Midbrain (tissue), 1 donor: ENCODE measurements at places on chromosomes 12 and 14.

- no peak for DNase-seq
Measured at GRCh38 chr14:32244404-32244803, 41.3 kb upstream of the RNU6-8 start.

DNA sequence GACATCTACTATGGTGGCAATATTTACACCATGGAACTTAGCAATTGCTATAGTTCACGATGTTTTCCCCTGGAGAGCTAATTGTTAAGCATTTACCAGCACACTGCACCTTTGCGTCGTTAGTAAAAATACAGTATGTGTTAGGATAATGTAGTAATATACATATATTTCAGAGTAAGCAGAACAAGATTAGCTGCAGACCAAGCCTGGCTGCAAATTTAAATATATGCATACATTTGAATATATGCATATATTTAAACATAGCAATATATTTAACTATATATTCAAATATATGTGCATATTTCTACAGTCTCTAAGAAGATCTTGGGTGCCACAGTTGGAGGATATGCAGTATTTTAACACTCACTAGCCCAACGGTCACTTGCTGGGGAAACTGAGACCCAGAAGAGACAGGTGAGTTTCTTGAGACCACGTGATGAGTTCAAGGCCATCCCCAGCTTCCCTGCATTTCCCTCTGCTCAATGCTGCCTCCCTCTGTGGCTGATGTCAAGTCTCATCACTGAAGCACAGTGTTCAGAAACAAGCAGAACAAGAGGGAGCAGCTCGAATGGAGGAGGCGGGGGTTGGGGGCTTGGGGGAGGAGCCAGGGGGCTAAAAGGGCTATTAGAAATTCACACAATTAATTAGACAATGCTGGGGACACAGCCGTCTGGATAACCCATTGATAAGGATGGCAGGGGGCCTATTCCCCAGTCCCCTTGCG, 708.0 kb downstream of the MED13L start:
- DNase-seq = no peak

DNA sequence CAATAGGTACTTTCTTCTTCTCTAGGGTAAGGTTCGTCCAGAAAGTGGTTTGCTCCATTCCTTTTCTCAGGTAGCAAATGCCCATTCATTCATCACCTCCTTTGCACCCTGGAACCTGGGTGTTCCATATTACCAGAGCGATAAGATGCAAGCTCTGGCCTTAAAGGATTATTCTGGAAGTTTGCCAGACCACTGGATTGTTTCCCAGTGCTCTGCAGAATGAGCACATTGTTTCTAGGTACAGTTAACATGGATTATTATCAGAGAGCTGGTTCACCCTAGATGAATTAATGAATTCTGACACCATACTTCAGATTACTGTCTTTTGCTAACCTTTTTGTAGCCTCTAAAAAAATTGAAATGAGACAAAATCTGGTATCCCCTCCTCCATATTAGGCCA, 170.9 kb upstream of the BMP4 start:
- no peak for DNase-seq

DNA sequence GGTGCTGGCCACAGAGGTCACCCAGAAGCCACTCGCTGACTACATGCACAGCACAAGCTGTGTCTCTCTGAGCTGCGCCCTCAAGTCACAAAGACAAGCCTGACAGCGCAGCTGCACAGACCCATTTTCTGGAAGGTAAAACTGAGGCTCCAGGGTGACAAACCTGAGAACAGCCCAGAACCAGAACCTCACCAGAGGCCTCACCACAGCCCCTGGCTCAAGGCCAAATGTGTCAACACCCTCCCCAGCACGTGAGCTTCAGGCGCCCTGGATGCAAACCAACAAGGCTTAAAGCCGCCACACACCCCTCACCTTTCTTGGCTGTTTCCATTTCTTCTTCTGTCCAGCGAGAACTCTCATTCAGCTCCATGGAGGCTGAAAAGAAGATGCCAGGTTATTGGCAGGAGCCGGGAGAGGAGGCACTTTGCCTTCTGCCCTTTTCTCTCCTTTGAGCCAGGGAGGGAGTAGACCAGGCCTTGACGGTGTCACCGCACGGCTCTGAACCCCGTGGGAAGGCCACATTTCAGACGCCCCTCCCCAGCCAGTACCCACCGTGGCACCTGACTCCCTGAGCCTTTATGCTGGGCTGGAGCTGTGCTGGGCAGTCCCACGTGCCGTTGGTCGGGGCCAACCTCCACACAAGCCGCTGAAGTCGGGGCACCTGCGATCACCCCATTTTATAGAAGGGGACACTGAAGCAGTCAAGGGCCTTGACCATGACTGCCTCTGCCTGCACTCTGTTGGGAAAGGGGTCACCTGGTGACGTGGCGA, 103.1 kb downstream of the RFLNA start:
- DNase-seq = no peak

GRCh38 chr14:28142400-28143015, 624.1 kb upstream of the FOXG1 start:
- DNase-seq = peak; percentile 61

- DNase-seq = no peak
Measured at GRCh38 chr12:28253161-28253641, 62.9 kb downstream of the CCDC91 start.

GRCh38 chr14:55713486-55713885, 133.5 kb downstream of the KTN1 start:
- DNase-seq = no peak

- no peak for DNase-seq
Measured at GRCh38 chr14:89720076-89720687, 234.3 kb downstream of the EFCAB11 start.

DNA sequence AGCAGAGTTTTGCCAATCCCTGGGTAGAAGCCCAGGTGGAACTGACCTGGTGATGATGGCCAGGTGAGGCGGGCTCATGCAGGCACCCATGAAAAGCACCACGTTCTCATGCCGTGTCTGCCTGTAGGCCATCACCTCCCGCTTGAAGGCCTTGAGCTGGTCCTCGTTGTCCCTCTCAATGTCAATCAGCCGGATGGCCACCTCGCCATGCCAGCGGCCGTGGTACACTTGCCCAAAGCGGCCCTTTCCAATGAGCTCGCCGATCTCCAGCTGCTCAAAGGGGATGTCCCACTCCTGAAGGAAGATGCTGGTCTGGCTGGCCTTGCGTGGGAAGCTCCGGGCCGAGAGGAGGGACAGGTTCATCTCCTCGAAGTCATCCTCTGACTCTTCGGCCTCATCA, 163.4 kb upstream of the NOS1 start:
- DNase-seq = no peak

- DNase-seq = no peak
Measured at GRCh38 chr14:54680651-54681050, 113.7 kb downstream of the SAMD4A start.

- no peak for DNase-seq
Measured at GRCh38 chr14:95385701-95386100, 66.0 kb upstream of the CLMN start.

DNA sequence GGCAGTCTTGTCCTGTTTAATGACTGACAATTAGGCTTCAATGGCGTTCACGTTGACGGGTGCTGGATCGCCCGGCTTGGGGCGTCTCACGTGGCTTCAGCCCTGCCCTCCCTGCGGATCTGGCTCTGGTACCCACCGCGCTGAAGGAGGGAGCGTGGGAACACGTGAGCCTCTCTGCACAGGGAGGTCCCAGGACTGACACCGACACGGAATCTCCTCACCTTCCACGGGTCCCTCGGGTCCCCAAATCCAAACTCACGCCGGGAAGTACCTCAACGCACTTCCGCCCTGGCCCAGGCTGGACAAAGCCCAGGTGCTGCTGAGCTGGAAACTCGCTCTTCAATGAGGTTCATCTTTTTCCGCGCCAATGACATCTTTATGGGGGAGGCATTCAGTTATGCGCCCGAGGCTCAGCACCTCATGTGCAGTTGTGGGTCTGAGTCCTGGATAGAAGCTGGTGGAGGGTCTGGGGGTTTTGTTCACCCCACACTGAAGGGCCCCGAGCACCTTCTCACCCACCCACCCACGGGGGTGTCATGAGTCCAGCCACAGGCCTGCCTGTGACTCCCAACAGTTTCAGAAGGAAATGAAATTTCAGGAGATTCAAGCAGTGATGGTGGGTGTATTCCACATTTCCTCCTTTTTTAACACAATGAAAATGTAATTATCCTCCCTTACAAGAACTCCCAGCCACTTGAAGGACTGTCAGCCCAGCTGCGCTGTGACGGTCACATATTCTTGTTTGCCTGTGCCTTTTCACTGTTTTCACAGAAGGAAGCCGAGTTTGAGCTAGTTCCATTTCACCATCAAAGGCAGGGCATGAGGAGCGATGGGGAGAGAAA, 251.7 kb upstream of the SFSWAP start:
- no peak for DNase-seq

DNA sequence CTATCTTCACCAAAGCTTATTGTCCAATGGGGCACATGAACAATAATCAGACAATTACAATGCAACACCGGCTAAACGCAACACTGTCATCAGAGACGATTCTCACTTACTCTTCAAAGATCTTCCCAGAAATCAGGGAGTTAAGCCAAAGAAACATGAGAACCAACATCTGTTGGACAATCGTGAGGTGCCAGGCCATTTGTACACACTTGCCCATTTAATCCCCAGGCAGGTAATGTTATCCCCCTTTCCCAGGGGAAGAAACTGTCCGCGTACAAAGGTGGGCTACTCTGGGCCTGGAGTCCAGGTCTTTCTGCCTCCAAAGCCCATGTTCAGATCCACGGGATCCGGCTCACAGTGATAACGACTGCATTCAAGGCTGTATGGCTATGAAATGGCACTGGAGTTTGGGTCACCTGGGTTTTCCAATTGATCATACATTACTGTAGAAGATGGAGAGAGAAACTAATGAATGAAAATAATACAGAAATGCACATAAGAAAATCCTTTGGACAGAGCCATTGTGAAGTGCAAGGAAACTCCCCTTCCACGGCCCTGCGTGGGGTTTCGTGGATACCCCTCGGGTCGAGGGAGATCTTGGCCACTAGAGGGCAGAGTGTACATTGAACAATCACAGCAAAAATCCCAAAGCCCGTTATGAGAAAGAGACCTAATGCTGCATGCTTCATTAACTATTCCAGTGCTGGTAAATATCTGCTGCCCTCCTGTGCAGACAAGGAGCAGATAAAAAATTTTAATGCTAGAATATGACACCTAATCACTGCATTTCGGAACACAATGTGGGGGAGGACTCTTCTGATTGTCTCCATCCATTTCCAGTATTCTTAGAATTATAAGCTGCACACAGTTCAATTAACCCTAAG, 111.4 kb downstream of the EGLN3 start:
- peak; percentile 85 for DNase-seq

DNA sequence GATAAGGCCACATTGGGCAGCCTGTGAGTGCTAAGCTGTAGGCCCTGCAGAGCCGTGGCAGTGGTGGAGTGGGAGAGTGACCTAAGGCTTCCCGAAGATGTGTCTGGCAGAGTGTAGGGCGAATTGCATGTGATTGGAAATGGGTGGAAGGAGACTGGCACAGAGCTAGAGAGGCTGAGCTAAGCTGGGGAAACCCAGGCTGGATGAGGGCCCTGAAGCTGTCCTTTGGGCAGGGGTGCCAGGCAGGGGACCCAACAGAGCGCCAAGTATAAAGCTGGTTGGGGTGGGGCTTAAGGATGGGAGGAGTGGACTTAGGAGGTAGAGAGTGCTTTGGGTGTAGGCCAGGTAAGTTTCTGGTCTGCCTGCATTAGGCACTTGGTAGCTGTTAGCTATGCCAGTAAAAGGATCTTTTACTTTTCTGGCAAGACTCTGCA, 47.9 kb downstream of the WDR20 start:
- peak; percentile 30 for DNase-seq

DNA sequence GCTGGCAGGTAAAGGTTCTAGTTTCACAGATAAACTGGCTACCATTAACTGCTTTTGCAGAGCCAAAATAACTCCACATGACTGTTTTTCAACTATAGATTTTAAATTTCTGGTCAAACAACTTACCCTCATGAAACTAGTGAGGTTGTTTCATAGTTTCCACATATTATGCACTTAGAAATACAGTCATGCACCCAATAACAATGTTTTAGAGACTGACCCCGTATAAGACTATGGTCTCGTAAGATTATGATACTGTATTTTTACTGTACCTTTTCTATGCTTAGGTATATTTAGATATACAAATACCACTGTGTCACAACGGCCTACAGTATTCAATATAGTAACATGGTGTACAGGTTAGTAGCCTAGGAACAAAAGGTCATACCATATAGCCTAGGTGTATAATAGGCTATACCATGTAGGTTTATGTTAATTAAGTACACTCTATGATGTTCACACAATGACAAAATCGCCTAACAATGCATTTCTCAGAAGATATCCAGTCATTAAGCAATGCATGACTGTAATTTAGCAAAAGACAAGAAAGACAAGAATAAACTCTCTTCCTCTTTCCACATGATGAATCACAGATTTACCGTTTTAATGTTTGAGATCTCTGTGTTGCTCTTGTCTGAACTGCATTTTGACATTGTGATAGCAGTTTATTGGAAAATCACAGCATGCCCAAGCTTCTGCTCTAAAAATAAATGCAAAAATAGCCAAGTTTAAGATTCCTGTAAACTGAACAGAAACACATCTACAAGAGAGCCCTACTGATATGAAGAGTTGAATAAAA, 17.1 kb downstream of the DICER1 start:
- DNase-seq = peak; percentile 47

DNA sequence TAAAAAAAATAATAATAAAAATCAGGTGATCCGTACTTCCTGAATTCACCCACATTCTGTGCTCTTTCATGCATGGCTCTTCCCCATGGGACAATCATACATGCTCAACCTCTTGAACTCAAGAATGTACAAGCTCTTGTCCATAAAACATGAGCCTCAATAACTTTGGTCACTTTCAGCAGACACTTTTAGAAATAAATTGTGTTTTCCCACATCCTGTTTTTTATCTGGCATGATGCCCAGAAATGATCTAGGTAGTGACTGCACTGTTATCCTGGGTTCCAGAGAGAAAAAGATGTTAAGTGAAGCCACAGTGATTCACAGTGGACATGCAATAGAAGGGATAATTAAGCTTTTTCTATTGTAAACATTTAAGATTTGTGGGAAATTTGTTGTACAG, 537.6 kb upstream of the TMEM132C start:
- no peak for DNase-seq

DNA sequence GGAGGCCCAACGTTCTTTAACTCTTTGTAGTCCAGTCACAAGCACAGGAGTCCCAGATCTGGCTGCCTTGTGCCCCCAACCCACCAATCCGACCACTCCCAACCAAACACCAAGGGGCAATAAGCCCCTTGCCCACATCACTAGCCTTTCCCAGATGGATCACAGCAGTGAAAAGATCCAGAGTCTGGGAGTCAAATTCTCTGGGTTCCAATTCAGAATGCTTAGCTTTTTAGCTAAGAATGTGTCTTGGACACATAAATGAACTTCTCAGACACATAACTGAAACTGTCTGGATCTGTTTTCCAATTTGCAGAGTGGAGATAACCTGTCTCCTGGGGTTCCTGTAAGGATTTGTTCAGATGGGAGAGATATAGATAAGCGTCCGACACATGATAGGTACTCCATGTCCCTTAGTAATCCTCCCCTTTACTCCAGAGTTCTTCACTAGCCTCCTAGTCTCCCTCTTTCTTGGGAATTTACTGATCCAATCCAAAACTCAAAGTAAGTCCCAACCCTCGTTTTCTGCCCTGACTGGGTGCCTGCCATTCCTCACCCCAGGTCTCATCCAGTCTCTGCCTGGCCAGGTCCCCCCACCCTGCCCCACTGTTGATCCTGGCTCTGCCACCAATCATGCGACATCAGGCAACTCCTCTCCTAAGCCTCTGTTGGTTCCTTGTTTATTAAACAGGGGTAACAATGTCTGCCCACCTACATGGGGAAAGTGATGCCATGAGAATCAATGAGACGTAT, 439 bp upstream of the TNFRSF1A start:
- DNase-seq = no peak
